ENCODE measurements at places on chromosomes 6 and 20. TPM values are rescaled to one million over a fixed set of nuclear protein-coding genes. Genes with fewer than 3 reads are reported as not detected.

The KHDRBS2 gene
- total RNA-seq: 66.8 TPM

The HLA-DOA gene
- total RNA-seq: 0.16 TPM

The HSPA1L gene
- 4.4 TPM for total RNA-seq

The DDO gene
- 0.16 TPM for total RNA-seq

The SULF2 gene
- 9.4 TPM for total RNA-seq

The RBM24 gene
- total RNA-seq: 31.2 TPM

The CHRNA4 gene
- total RNA-seq: 7.8 TPM

The KCNG1 gene
- 41.3 TPM for total RNA-seq

The GJA10 gene
- total RNA-seq: not detected

The PAX1 gene
- under 0.01 TPM for total RNA-seq

DNA sequence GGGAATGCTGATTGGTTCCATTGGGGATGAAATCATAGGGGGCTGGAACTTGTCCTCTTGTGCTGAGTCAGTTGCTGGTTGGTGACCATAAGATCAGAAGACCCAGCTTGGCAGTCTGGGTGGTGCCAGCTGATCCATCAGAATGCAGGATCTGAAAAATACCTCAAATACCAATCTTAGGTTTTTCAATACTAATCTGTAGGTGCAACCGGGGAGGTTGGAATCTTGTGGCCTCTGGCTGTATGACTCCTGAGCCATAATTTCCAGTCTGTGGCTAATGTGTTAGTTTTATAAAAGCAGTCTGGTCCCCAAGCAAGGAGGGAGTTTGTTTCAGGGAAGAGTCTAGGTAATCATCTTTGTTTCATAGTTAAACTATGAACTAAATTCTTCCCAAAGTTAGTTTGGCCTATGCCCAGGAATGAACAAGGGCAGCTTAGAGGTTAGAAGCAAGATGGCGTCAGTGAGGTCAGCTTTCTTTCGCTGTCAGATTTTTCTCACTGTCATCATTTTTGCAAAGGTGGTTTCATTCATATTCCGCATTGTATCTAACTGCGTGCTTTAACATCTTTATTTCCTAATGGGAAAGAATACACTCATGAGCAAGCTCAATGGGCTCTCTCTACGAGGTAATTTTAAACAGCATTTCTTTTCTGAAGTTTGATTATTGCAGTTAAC is 2.0 kb downstream of the ARMH2 start:
- DNase-seq: no peak

GRCh38 chr6:122014961-122015360 is 384.5 kb upstream of the HSF2 start:
- no peak for DNase-seq

DNA sequence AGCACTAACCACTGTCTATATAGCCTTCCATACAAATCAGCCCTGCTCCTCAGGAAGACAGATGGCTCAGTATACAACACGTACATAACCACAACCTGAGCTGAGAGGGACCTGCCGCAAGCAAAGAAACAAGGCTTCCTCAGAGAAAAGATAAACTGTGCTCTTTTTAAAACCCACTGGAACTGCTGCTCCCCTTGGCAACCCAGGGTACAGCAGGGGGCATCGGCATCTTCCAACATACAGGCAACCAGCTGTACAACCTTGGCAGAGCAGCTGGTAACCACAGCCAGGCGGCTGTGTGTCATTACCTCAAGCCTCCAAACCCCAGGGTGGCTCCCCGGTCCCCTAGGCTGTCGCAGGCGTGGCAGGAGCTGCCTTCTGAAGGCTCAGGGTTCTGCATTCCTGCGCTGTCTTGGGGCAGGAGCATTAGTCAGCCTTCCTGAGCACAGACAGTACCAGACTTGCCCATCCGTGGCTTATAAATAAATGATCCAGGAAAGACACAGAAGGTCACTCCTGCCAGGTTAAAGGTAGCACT is 249.5 kb downstream of the ADGRG6 start:
- DNase-seq: no peak

DNA sequence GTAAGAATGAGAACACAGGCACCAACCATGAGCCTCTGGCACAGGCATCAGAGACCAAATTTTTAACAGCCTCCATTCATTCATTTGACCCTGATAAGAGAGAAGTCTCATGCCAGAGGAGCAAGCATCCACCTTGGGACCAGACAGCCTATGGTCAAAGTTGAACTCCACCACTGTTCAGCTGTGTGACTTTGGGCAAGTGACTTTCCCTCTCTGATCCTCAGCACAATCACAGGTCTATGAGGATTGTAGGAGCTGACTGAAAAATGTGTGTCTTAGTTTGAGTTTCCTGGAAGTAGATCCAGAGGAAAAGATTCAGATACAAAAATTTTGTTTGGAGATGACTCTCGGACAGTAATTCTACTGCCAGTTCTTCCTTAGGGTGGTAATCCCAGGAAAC is 645.1 kb upstream of the DEFB115 start:
- DNase-seq: no peak

DNA sequence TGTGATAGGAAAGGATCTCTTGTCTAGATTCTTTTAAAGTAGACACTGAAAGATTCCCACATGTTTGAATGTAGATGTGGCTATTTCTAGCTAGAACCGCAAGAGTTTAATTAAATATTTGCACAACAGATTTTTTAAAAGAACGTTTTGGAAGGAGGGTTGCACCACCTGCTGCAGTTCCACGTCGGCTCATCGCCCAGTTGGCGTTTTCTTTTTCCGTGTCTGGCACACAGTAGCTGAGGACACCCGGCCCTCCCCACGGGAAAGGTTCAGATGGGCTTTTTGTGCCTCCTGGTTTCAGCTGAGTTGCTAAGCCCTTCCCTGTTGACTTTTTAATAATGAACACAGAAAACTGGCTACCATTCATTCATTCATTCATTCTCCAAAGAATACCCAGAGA is 41.8 kb upstream of the DOK5 start:
- peak; percentile 3 for DNase-seq

GRCh38 chr6:252775-253535 is 39.3 kb upstream of the DUSP22 start:
- DNase-seq: no peak

- DNase-seq: no peak
Observed at GRCh38 chr6:87754828-87755227, 52.8 kb upstream of the AKIRIN2 start.

DNA sequence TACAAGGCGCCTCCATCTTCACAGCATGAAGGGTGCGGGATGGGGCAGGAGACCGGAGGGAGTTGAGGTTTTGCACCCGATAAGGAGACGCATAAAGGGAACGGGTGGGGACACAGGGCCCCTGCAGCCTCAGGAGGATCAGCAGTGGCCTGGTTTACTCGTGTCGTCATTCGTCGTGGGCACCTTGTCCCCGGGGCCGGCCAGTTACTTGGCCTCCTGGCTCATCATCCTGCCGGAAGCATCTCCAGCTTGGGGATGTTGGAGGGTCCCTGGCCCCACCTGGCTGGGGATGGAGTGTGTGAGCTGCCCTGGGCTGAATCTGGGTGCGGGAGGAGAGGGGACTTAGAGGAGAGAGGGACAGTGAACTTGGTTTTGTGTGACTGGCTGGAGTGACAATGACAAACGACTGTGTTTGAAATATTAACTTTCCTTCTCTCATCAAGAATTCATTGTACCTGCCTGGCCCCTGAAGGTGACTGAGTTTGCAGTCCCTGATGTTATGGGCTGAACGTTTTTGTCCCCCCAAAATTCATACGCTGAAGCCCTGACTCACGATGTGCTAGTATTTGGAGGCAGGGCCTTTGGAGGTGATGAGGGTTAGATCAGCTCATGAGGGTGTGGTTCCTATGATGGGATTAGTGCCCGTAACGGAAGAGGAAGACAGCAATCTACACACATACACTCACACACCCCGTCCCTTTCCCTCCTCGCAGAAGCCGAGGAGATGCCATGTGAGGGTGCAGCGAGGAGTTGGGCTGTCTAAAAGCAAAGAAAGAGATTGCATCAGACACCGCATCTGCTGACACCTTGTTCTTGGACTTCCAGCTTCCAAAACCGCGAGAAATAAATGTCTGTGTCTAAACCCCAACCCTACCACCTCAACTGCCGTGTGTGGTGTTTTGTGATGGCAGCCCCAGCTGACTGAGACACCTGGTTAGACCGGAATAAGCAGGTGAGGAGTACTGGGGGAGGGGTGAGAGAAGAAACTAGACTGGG is 65.0 kb upstream of the MAP3K4 start:
- DNase-seq: no peak

DNA sequence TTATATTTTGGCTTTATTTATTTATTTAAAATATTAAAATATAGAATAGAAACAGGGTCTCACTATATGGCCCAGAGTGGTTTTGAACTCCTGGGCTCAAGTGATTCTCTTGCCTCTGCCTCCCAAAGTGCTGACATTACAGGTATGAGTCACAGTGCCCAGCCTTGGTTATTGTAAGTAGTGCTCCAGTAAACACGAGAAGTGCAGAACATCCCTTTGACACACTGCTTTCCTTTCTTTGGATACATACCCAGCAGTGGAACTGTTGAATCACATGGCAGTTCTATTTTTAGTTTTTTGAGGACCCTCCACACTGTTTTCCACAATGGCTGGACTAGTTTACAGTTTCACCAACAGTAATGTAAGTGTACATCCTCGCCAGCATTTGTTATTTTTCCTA is 203.9 kb downstream of the PHF3 start:
- no peak for DNase-seq

GRCh38 chr20:40891351-40891750 is 137.3 kb upstream of the TOP1 start:
- no peak for DNase-seq

DNA sequence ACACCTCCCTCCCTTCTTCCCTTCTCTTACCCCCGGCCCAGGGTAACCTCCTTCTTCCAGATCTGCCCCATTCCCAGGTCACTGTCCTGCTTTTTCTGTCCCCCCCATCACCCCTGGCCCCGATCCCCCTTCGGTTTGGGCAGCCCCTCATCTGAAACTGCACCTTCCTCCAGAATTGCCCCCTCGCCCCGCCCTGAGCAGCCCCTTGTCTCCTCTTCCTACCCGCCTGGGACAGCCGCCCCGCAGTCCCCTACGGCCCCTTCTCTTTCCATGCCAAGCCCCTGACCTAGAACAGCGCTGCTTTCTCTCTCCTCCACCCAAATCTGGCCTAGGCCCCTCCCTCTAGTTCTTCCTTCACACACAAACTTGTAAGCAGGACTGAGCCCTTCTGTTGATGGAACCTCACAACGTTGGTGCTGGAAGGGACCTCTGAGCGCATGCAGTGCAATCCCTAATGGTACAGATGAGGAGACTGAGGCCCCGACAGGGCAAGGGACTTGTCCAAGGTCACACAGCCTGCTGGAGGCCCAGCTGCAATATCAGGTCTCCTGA is 630 bp downstream of the PPP2R5D start:
- DNase-seq: no peak

GRCh38 chr20:34078540-34078939 is 33.5 kb downstream of the EIF2S2 start:
- no peak for DNase-seq

DNA sequence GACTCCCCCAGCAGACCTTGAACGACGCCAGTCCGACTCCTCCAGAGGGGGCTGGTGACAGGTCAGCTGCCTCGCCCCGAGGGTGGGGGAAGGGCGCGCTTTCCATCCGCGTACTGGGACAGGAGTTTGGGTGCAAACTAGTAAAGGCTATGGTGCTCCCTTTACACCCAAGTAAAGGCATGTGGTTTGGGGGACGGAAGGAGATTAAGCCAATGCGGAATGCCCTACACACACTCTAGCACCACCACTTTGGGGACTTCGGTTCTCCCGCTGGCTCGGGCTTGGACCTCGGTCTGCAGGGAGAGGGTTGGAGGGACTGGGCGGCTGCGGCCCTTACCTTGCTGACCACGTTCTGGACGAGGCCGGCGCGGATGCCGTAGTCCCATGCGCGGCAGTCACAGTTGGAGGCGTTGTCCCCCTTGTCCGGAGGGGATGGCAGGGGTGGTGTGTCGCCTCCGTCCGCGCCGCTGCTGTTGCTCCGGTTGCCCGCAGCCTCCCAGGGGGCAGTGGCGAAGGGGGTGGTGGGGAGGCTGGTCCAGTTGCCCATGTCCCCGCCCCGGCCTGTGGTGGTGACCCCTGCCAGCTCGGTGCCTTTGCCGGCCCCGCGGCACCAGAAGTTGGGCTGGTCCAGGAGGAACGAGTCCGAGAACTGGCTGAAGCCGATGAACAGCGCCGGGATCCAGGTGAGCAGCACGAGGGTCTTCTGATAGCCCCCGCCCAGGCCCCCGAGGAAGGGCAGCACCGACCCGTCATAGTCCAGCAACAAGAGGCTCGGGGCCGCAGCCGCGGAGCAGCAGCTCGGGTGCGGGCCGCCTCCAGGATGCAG is 1.1 kb downstream of the SLC22A23 start:
- DNase-seq: no peak

GRCh38 chr20:17965042-17965697 is 3.4 kb downstream of the SNX5 start:
- DNase-seq: no peak

DNA sequence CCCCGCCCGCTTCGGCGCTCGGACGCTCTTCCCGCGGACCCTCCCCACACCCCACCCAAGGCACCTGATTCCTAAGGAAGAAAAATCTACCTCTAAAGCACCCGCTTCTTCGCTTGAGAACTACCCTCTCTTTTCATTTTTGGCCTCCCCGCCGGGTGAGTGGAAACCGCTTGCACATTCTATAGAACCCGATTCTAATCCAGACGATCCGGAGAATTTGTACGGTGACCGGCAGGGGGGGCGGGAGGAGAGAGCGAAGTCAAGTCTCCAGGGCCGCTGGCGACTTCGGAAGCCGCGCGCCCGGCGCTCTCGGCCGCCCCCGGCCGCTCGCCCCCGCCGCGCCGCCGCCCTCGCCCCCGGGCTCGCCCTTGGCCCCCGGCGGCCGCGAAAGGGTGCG is at the start of gene RBM24:
Gene RBM24 (plus strand): TSS at position 262 of the 397 bp plus-strand sequence. CDS start 221 bp downstream, outside the sequence.
- peak; percentile 25 for DNase-seq

- DNase-seq: no peak
Observed at GRCh38 chr6:141675957-141676356, 456.8 kb upstream of the GJE1 start.

- DNase-seq: no peak
Observed at GRCh38 chr6:151430886-151431285, 21.0 kb downstream of the RMND1 start.
